Bronchial epithelial cell (primary cell): ENCODE measurements at places on chromosomes 7 and 10. TPM values are rescaled to one million over a fixed set of nuclear protein-coding genes. Genes with fewer than 3 reads are reported as not detected.

CARD11 gene
- total RNA-seq: 3.3 and 6.3 TPM in 2 replicates

MGAM2 gene
- total RNA-seq: under 0.01 TPM in 1 of 2 replicates, not detected in the other

- peak; percentile 49 for DNase-seq
These were observed 21.5 kb upstream of the EPHB6 start for GRCh38 chr7:142833174-142834048.

ZNF727 gene
- total RNA-seq: 0.53 and 2.0 TPM in 2 replicates

AKR1C2 gene
- total RNA-seq: 191 and 222 TPM in 2 replicates

SLC26A5 gene
- total RNA-seq: not detected in 2 replicates

- DNase-seq: no peak
These were observed 23.9 kb downstream of the DRGX start for GRCh38 chr10:49371967-49372366.

DNA sequence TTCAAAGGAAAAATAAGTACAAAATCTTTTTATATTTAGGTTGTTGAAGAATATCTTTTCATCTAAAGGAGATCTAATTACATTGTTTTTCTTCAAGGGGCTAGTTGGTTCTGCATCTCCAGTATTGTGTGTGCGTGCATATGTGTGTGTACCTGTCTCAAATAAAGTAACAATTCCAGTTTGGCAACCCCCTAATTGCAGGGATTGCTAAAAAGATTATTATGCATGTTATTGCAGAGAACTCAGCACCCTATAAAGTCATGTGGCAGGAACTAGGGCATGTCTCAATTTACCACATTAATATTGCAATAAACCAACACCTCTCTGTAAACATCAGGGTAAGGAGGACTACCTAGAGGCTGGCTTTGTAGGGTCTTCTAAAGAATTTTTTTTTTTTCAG lies 37.0 kb downstream of the MRPS33 start:
- peak; percentile 1 for DNase-seq

- no peak for DNase-seq
These were observed 430.3 kb downstream of the SORCS1 start for GRCh38 chr10:106734220-106734619.

- DNase-seq: no peak
These were observed at the start of gene DENND11 for GRCh38 chr7:141702047-141702567. Gene DENND11 (minus strand): TSS chr7:141702166. CDS start chr7:141702153, 13 bp downstream.

OPN4 gene
- total RNA-seq: not detected in 2 replicates

- DNase-seq: no peak
These were observed 236.4 kb downstream of the TFEC start for GRCh38 chr7:115793958-115794702.

DNA sequence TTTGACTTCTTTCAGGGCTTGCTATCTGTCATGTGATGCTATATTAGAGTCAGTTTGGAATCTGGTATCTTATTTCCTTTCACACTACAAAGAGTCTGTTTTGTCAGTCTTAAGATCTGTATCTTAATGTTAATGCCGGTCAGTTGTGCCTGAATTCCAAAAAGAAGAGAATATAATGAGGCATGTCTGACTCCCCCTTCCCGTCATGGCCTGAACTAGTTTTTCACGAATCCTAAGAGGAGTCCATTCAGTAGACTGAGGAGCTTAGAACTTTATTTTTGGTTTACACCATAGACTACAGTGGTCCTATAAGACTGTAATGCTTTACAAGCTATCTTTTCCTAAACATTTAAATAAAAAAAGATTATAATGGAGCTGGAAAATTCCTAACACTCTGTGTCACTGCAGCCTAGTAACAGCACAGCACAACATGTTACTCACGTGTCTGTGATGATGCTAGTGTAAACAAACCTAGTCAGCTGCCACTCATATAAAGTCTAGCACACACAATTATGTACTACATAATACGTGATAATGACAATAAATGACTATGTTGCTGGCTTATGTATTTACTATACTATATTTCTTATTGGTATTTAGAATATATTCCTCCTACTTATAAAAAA lies 50.6 kb downstream of the VPS41 start:
- DNase-seq: peak; percentile 85

SPDYE1 gene
- not detected in 2 replicates for total RNA-seq

DNA sequence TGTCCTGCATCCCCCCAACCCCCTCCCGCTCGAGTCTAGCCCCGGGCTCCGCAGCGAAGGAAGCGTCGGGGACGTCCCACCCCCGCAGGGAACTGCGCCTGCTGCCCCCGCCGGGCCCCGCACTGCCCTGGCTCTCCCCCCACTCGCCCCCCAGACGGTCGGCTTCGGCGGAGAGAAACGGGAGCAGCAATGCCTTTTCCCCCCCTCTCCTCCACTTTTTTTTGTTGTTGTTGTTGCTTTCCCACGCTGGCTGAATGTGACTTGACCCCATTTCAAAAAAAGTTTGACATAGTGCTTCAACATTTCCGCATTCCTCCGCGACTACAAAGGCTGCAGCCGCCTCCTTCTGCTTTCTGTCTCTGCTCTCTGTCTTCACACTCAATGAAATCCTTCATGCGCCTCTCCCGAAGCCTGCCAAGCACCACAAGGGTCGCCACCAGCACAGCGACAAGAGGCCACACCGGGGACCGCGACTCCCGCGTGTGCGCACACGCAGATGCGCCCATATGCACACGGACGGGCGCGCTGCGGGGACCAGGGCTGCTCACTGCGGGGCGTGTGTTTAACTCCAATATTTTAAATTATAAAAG lies 1.0 kb downstream of the CDK6 start:
- peak; percentile 62 for DNase-seq

DNA sequence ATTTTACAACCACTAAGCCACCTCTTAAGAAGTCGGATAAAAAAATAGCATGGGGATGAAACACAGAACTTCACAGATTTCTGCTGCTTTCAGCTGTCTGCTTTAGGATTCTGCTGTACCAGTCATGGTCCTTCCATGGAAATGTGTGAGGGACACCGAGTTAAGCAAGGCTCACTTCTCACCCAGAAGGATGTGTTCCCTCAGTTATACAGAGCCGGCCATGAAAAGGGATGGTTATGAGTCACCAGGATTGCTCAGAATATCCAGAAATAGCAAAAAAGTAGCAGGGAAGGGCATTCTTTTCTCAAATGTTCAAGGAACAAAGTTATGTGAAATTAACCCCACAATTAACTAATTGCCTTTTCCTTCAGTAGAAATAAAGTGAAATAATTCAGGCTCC lies 124.4 kb downstream of the AMPH start:
- DNase-seq: no peak

- DNase-seq: no peak
These were observed 202.0 kb downstream of the ARL4A start for GRCh38 chr7:12889391-12889790.

GRCh38 chr10:74669210-74669609 lies 157.2 kb upstream of the KAT6B start:
- DNase-seq: no peak

DNA sequence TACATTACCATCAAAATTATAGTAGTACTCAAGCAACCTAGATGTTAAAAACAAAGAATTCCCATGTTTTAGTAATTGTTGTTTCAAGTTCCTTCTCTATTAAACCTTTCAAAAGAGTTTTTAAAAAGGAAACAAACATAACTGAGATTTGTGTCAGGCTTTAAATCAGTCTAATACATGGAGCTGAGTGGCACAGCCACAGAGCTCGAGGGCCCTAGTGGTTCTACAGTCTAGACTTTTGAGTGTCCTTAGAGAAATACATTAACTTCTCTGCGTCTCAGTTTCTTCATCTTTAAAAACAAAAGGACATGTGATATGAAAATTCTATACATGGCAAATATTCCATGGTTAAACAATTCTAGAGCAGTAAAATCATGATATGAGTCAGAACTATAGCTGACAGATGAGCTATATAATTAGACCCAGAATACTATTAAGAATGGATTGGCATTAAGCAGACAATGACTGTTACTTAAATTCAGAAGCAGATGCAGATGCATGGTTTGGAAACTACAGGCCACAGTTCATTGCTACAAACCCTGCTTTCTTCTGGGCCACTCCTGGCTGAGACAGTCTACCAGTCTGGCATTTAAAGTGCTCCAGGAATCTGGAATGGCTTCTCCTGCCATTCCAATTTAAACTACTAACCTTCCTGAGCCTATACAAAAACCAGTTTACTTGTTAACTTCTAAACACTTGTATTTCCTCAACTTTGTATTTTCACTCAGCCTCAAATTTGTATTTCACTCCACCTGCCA lies 77.4 kb downstream of the EPC1 start:
- DNase-seq: no peak

DNA sequence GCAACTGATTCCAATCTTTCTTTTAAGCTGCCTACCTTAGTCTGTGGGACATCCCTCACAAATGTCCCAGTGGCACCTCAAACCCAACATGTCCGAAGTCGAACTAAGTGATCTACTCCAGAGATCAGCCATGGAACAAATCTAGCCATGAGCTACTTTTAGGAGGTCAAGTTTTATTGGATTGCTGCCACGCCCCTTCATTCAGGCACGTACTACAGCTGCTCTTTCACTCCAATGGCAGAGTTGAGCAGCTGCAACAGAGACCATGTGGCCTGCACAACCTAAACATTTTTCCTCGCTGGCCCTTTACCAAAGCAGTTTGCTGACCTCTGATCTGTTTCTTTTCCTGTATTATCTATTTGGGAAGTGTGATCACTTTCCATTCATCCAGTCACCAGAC lies 192.4 kb upstream of the CDCA7L start:
- no peak for DNase-seq

CCDC136 gene
- 0.26 and 0.64 TPM in 2 replicates for total RNA-seq
